ENCODE measurements at places on chromosomes 13 and 19. TPM values are rescaled to one million over a fixed set of nuclear protein-coding genes. Genes with fewer than 3 reads are reported as not detected.
A peak's percentile ranks its signal among the peaks of the same experiment; 100 is the strongest.

The PSG11 gene
- not detected for total RNA-seq

The BAX gene
- 61.4 TPM for total RNA-seq

The ZNF558 gene
- 30.4 TPM for total RNA-seq

The FAM98C gene
- total RNA-seq = 15.3 TPM

- DNase-seq = peak; percentile 56
Measured at GRCh38 chr13:77507931-77508776, 27.4 kb upstream of the SCEL start.

- no peak for DNase-seq
Measured at GRCh38 chr13:56975647-56976046, 165.1 kb upstream of the PRR20A start.

- DNase-seq = peak; percentile 47
Measured at GRCh38 chr19:42989851-42990250, 36.4 kb downstream of the PSG11 start.

GRCh38 chr19:1634242-1634937, 18.0 kb downstream of the TCF3 start:
- DNase-seq = no peak

DNA sequence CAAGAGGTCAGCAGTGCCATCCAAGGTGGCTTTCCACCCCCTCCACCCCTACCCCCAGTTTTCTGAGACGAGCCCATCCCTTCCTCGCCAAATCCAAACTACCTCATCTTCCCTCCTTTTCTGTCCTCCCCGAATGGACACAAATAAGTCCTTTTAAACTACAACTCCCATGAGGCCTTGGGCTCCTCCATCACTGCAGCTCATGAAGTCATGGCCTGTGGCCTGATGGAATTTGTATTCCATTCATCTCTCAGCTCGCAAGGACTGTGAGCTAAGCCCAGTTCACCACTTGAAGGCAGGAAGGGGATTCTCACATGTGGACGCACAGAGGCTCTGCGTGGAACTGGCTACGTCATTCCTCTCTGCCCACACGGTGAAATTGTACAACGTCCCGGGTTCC, 12.5 kb downstream of the PTPRH start:
- DNase-seq = no peak

DNA sequence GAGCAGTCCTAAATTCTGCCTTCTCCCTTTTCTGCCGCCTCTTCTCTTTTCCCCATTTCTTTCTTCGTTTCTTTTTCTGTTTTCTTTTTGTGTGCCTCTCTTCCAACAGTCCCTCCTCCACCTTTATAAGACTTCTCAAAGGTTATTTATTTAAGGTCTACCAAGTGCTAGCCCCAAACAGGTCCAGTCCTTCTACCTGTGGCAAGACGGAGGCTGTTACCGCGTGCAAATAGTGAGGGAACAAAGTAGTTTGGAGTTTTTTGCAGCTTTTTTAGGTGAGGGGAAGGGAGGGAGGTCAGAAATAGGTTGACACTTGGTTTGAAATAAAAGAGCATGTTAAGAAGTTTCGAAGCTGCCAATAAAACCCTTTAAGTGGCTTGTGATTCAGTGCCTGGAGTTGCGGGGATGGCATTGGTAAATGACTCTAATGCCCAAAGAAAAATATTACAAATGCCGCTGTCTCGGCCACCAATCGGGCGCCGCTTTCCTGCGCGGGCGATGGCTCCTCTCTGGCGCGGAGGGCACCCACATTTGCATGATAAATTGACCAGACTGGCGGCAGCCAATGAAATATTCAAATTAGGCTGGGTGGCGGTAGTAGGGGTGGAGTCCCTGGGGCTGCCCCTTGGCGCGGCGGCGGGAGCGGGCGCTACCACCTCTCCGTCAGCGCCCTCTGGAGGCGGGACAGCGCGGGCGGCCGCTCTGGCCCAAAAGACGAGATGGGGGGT, 7.5 kb upstream of the TSHZ3 start:
- DNase-seq = peak; percentile 62

All from MG63 (cell line).